Activated CD8-positive, alpha-beta memory T cell treated with anti-CD3 and anti-CD28 coated beads for 4 hours (primary cell): ENCODE measurements at places on chromosomes 2 and 18.

DNA sequence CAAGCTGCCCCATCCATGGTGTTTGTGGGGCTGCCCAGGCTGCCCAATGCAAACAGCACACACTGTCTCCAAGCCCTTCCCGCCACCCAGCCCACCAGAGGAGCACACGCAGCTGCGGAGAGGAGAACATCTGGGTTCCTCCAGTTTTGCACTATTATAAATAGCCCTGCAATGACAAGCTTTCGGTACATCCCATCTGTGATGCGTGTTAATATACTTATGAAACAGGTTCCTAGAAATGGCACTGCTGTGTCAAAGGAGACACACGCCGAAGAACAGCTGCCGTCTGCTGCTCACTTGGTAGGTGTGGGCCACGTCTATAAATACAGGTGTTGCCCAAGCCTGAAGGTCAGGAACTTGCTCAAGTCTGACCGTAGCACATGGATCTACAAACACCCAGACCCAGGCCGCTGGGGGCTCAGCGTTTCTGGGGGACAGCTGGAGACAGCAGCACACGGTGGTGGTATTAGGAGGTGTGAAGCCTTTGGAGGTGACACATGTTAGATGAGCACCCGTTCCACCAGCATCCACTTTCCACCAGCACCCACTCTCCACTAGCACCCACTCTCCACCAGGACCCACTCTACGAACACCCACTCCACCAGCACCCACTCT is 34.3 kb downstream of the PXDN start:
- DNase-seq: no peak

GRCh38 chr2:204170411-204170810 is 233.8 kb downstream of the ICOS start:
- DNase-seq: no peak

DNA sequence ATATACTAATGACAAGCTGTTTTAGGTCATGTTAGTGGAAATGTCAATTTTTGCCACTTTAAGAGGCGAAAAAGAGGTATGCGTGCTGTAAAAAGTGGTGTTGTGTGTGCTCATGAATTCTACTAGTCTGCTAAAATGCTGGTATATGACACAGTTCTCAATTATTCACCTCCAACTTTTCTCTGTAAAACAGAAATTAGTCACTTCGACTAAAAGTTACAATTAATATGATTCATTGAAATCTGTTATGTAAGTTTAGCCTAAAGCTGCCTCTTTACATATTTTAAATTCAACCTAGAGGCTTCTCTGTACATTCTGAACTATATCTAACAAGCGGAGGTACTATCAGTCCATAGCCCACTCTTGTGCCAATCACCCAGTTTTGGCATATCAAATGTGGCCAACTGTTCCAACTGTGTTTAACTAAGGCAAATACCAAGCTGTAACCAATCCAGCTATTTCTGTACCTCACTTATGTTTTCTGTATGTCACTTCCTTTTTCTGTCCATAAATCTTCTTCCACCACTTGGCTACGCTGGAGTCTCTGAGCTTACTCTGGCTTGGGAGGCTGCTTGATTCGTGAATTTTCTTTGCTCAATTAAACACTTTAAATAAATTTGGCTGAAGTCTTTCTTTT is 20.8 kb downstream of the BAZ2B start:
- no peak for DNase-seq

GRCh38 chr18:59502274-59503175 is 143.5 kb upstream of the LMAN1 start:
- DNase-seq: no peak

GRCh38 chr2:46645681-46646162 is 166.4 kb downstream of the TMEM247 start:
- no peak for DNase-seq

GRCh38 chr2:15226661-15227060 is 334.5 kb downstream of the NBAS start:
- DNase-seq: no peak

GRCh38 chr18:59484561-59485328 is 125.7 kb upstream of the LMAN1 start:
- DNase-seq: no peak

DNA sequence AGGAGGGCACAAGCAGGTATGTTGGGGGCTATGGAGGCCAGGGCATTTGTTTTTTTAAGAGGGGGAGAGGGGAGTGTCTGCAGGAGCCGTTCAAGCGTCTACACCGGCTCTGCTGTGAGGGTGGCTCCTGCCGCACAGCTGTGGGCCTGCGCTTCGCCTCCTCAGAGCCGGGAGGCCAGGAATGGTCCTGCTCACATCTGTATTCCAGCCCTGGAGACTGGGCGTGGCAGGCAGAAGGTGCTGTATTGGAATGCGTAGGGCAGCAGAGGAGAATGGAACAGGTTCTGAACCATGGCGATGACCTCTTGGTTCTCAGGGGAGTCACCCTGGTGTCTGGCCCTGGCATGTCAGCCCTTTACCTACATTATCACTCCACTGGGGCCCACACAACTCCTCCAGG is 26.8 kb upstream of the INHBB start:
- DNase-seq: no peak

DNA sequence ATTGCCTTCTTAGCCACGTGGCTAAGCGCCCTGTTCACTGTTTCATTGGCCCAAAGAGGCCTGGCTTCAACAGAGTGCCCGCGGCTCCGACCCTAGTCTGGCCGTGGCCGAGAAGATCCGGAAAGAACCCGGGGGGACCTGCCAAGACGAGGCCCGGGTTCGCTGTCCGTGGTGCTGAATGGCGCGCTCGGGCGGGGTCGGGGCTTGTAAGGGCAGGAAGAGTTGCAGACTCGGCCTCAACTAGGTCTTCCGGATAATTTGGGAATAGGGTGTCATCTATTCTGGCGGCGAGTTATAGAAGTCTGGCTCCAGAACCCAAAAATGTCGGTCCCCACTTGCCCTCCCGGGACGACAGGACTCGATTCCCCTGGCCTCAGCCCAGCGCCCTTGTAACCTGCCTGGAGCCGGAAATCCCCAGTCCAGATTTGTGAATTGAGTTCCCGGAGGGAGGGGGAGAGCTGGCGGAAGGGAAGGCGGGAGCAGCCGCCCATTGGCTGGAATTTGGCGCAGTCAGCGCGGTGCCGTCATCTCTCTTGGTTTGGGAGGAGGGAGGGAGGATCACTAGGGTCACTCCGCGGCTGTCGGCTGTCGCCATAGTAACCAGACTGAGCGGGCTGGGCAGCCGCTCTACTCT is 3.5 kb downstream of the CDK5R2 start:
- no peak for DNase-seq

DNA sequence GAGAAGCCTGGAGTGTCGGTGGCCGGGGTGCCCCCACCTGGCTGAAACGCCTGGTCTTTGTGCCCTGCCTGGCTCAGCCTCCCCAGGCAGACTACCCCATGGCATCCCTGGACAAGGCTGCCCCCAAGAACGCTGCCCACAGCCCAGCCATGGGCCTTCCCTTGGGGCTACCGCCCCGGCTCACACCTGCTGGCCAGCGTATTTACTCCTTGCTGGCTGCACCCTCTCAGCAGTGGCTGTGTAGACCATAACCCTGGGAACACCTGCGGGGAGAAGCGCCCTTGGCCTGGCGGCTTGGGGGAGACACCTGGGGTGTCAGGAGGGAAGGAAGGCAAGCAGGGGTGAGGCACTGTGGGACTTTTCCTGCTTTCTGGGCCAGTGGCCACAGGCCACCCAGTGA is 17.3 kb downstream of the CAPN10 start:
- no peak for DNase-seq

GRCh38 chr18:48826806-48827205 is 124.0 kb downstream of the SMAD7 start:
- no peak for DNase-seq

DNA sequence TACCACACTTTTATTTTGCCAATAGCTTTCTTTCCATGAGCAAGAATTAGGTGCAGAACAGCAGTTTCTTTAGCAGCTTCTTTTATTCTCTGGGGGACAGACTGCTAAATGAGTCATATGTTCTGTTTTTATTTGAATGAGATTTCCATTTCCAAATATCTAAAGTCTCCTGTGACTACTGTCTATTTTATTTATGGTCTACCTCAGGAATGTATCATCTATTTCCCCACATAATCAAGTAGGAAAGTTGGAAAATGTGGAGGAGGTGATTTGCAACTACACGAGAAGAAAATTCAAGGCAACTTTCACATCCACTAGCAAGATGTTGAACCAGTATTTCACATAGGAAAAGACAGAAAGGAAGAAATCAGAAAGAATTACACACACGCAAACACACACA is 139.9 kb upstream of the MEX3C start:
- no peak for DNase-seq

DNA sequence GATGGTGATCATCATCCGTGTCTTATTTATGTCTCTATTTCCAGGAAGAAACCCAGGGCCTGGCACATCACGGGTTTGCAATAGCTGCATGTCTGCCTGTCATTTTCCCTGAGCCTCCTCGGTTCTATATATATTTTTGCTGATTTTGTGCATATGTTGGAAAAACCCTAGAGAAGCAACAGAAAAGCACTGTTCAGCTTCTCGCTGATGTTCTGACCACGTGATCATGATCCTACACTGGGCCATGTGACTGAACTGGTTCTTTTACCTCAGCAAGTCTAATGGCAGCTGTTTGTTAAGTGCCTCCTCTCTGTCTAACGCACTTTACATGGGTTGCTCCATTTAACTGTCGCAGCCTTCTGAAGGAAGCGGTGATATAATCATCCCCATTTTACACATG is 71.3 kb downstream of the CMPK2 start:
- no peak for DNase-seq

GRCh38 chr2:36389091-36389564 is 33.5 kb downstream of the CRIM1 start:
- DNase-seq: no peak
